ENCODE measurements at places on chromosomes 5 and 9.

DNA sequence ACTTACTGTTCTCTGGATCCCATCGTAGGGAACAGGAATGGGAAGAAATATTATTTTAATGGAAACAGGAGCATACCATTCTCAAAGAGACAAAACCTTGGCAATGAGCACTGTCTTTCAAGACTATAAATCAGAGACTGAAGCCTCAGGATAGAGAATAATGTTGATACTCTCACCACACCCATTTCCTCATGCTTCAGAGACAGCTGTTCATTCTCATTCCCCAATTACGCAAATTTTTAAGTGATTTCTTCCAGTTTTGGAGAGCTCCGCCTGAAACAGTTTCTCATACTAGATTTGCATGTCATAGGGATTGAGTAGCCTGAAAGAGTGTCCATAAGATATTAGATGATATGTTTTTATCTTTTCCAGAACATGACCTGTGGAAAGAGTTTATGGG is 290.5 kb upstream of the RASA1 start:
- DNase-seq: no peak

DNA sequence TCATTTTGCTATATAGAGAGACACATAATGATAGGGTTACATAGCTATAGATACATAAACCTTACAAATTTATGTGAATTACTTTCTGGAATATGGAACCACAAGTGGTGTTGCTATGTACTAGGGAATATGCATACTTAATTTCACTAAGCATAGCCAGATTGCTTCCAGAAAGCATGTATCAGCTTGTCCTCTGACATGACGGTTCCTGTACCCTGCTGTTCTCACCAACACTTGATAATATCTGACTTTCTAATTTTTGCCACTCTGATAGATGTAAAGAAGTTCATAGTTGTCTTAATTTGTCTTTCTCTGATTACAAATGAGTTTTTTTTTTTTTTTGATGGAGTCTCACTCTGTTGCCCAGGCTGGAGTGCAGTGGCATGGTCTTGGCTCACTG is 18.0 kb upstream of the CKS2 start:
- no peak for DNase-seq

- DNase-seq: no peak
These were observed 2.4 kb upstream of the DOCK8 start for GRCh38 chr9:212297-212696.

GRCh38 chr5:127471211-127471610 is 46.2 kb upstream of the PRRC1 start:
- DNase-seq: no peak

DNA sequence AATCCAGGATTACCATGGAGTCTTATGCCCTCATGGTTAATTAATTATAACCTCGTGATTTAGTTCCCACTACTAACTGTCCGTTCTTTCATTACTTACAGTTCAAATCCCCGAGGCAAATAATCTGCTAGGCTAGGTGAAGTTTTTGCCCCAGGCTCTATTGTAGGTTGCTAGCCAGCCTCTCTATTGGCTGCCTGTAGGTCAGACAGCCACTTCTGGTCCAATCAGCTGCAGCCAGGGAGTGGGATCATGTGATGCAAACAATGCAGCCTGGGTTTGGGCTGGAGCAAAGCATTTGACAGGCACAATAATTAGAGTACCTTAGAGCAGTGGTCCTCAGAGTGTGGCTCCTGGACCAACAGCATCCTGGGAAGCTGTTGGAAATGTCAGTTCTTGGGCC is 17.7 kb downstream of the TMEM252 start:
- no peak for DNase-seq

GRCh38 chr5:17113174-17113958 is 104.1 kb upstream of the BASP1 start:
- DNase-seq: no peak

DNA sequence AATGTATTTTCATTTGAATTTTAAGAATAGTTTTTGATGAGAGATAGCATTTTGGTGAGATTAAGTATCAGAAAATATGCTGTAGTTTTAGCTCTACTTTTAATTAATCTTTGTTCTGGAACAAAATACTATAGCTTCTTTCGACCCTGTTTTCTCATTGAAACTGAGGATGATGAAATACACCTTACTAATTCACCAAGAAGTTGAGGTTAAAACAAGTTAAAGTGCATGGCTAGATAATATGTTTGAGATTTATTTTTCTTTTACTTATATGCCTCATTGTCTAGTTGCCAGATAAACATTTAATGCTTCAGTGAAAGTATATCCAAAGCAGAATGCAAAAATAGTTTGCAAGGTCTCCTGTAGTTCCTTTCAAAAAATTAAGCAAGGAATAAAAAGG is 140.1 kb upstream of the KCNN2 start:
- no peak for DNase-seq

DNA sequence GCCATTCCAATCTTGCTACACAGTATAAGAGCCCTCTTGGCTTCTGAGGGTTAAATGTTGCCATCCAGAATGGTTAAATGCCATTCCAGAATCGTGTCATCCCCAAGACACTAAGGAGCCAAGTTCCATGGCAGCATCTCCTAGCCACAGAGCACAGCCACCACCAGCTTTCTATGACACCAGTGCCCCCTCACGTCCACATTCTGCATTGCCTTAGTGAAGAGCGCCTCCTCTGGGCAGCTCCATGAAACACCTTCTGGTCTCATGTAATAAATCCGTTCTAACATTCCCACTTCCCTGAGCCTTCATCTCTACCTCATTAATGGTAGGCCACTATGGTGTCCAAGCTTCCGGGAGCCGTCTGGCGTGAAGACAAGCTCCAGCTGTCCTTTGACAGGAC is 12.4 kb downstream of the CBY3 start:
- peak; percentile 37 for DNase-seq

DNA sequence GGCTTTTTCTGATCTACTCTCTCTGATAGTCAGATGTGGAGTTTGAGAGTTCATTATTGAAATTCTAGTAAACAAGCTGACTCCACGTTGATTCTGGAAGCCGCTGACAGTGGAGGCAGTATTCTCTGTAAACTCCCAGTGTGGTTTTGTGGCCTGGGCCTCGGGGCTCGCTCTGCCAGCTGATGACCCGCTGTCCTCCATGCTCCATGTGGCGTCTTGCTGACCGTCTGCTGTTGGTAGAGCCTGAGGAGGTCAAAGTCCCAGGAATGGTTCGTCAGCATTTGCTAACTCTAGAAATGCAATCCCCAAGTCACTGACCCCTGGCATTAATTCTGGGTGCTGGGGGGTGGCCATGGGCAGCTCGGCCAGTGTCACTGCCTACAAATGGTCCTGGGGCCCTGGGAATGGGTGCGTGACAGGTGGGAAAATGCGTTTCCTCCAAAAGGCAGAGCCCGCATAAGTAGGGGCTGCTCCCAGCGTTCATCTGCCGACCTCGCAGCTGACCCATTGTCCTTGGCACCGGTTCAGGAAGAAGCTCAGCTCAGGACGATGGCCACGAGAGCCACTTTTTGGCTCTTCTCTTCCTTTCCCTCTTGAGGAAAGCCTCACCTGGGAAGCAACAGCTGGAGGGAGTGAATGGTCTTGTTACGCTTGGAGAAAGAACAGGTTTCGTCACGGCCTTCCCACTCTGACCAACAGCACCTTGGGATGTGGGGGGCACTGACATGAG is 55.1 kb downstream of the MRPL36 start:
- DNase-seq: no peak

- DNase-seq: no peak
These were observed 300.5 kb downstream of the NR2F1-AS1 start for GRCh38 chr5:93280518-93280917.

DNA sequence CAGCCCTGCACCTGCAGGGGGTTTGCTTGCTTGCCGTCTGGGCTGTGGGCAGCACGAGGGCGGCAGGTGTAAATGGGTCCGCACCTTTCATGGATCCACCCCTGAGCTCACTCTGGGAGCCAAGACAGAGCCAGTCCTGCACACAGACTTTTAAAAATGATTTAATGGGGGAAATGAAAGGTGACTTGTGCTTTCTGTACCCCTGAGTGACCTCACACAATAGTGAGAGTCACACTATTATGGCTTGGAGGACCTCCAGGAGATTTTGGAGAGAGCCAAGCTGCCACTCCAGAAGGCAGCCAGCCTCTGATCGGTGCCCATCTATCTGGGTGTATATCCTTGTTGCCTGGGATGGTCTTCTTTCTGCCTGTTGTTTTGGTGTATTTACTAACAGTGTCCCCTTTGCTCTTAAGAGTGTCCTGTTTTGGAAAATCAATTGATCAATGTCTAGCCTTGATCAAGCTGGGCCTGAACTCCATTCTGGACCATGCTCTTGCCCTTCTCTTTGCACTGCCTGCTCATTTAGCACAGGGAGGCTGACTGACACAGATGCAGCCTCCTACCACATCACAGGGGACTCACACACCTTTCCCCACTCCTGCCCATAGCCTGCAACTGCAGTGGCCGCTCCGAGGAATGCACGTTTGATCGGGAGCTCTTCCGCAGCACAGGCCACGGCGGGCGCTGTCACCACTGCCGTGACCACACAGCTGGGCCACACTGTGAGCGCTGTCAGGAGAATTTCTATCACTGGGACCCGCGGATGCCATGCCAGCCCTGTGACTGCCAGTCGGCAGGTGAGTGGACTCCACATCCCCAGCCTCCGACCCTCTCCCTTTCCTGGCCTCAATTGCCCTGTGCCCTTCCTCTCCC is 29.5 kb downstream of the LAMC3 start:
- no peak for DNase-seq

- no peak for DNase-seq
These were observed 32.6 kb upstream of the TTLL11 start for GRCh38 chr9:122125509-122126330.

- no peak for DNase-seq
These were observed 891.3 kb downstream of the TLE1 start for GRCh38 chr9:80797831-80798688.

GRCh38 chr9:132826131-132826530 is 52.0 kb downstream of the AK8 start:
- DNase-seq: no peak

DNA sequence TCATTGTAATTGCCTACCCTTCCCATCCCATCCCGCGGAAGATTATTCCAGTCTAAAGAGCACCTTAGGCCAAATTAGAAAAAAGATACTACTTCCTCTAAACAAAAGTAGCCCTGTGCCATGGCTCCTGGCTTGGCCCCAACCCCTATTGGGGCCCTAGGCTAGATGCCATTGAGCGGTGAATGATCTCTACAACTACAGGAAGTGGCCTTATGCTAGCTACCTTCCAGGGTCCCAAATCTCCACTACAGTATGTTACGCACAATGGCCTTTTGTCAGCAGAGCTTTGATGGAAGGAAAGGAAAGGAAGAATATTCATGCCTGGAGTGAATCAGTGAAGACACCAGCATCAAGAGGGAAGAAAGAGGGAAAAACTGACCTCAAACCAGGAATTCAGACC is 73.3 kb upstream of the OSMR start:
- DNase-seq: no peak

DNA sequence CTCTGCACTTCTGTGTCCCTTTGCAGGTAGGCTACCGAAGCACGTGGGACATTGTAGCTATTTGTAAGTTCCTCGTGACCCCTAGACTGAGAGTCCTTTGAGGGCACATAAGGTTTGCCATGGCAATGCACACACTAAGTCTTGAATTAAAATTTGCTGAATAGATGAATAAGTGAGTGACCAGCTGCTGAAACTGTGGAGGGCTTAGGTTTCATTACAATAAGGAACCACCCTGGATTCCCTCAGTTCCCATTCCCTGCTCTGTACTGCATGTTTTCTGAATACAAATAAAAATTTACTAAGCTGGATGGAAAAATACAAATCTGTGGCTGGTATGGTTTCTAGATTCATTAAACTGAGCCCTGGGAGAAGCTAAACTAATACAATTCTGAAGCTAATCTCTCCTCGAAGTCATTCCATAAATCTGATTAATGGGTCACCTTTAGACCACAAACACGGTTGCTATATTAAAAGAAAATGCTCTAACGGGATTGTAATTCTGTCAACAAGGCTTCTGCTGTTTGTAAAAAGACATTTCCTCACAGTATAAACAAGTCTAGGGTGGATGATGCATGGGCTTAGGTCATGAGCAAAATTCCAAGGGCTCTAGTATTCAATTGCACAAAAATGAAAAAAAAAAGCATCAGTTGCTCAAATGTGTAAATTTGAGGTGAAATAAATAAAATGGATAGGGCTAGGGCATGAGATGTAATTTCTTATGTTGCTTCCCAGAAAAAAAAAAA is 172.3 kb downstream of the ATP10B start:
- DNase-seq: no peak

DNA sequence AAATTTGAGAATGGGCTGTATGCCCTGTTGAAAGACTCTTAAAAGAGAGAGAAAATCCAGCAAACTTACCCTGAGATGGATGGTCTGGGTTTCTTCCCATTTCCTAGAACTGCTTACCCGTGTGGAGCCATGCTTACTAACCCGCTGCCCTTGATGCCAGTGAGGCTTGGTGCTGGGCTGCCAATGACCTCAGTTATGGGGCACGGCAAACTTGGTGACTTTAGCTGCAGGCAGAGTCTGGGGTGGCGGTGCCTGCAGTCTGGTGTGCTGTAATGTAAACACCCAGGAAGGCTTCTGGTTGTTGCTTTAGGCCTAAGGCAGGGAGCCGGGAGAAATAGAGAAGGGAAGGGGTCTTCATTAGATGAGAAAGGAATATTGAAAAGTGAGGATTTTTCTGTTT is 7.3 kb upstream of the TENT4A start:
- DNase-seq: no peak

GRCh38 chr5:142716963-142717362 is 31.1 kb upstream of the FGF1 start:
- DNase-seq: peak; percentile 24

GRCh38 chr9:69198521-69199220 is 24.6 kb downstream of the TJP2 start:
- no peak for DNase-seq

- no peak for DNase-seq
These were observed 82.1 kb downstream of the PHAX start for GRCh38 chr5:126682856-126683255.

GRCh38 chr9:124964056-124964455 is 23.2 kb upstream of the GOLGA1 start:
- no peak for DNase-seq

GRCh38 chr5:131587541-131587940 is 47.5 kb downstream of the RAPGEF6 start:
- DNase-seq: no peak

Data from activated naive CD8-positive, alpha-beta T cell treated with anti-CD3 and anti-CD28 coated beads, Interleukin-2, amount 50 U/mL, for 24 hours (primary cell).